Uterus (tissue), 4 donors: ENCODE measurements at places on chromosomes 1 and 21.

DNA sequence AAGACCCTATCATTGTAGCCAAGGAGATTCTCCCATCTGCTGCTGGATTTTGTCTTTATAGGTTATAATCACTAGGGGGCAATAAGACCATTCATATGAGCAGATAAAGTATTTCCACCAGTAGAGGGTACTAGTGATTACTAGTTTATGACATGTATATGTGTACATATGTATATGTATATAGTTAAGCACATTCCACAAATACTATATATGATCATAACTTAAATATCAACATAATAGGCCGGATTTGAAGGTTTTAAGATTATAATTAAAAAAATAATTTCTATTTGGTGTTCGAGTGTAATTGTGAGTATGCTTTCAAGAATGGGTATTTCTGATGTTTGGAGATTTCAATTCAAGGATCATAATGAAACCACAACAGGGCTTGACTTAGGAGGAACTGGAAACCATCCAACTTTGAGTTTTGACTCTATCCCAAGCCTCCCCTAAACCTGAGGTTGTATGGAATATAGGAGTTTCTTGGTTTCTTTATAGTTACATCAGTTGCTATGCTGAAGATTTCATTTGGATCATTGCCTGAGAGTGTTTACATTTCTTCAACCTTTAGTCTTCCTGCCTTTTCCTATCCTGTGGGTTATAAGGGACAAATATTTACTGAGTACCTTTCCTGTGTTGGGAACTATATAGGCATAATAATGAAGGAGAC lies 16.9 kb downstream of the TCEANC2 start:
- no peaks in the 10 kb centered on the region for H3K27me3 ChIP-seq
- no peak for DNase-seq
- H3K36me3 ChIP-seq = no peaks in the 10 kb centered on the region
- H3K4me1 ChIP-seq = no peaks in the 10 kb centered on the region
- H3K27ac ChIP-seq = no peak overlapping the region
- H3K4me3 ChIP-seq = no peak overlapping the region

DNA sequence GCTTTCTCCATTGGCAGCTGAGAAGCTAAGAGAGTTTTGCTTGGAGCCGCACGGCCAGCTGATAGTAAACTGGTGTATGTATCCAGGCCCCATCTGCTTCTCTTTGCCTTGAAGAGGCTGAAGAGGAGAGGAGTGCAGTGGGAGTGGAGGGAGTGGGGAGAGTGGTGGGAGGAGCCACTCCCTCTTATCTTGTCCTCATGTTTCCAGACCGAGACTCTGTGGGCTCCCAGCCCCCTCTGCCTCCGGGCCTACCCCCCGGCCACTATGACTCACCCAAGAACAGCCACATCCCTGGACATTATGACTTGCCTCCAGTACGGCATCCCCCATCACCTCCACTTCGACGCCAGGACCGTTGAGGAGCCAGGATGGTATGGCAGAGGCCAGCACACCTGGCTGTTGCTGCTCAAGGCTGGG lies 6.0 kb upstream of the LRRC71 start:
- no peak overlapping the region for H3K27ac ChIP-seq
- H3K4me1 ChIP-seq = no peaks in the 10 kb centered on the region
- no peaks in the 10 kb centered on the region for H3K36me3 ChIP-seq
- no peak overlapping the region for H3K4me3 ChIP-seq
- no peaks in the 10 kb centered on the region for H3K27me3 ChIP-seq

GRCh38 chr1:245893025-245893424 lies 614.1 kb downstream of the SMYD3 start:
- H3K4me3 ChIP-seq = no peak overlapping the region
- H3K27ac ChIP-seq = no peak overlapping the region
- H3K36me3 ChIP-seq = no peaks in the 10 kb centered on the region
- H3K4me1 ChIP-seq = no peaks in the 10 kb centered on the region

- no peaks in the 10 kb centered on the region for H3K27me3 ChIP-seq
- no peak for DNase-seq
- H3K4me1 ChIP-seq = no peaks in the 10 kb centered on the region
- H3K36me3 ChIP-seq = no peaks in the 10 kb centered on the region
- no peak overlapping the region for H3K27ac ChIP-seq
Observed at GRCh38 chr1:209556162-209556690, 27.3 kb upstream of the CAMK1G start.

GRCh38 chr1:17913326-17914115 lies 158.4 kb downstream of the ACTL8 start:
- no peak overlapping the region for H3K4me3 ChIP-seq
- H3K27me3 ChIP-seq = no peaks in the 10 kb centered on the region
- DNase-seq = no peak
- no peaks in the 10 kb centered on the region for H3K36me3 ChIP-seq

- no peak for DNase-seq
- H3K36me3 ChIP-seq = no peaks in the 10 kb centered on the region
- no peak overlapping the region for H3K27ac ChIP-seq
- no peaks in the 10 kb centered on the region for H3K27me3 ChIP-seq
Observed at GRCh38 chr1:86470859-86471258, 2.1 kb downstream of the CLCA1 start.

DNA sequence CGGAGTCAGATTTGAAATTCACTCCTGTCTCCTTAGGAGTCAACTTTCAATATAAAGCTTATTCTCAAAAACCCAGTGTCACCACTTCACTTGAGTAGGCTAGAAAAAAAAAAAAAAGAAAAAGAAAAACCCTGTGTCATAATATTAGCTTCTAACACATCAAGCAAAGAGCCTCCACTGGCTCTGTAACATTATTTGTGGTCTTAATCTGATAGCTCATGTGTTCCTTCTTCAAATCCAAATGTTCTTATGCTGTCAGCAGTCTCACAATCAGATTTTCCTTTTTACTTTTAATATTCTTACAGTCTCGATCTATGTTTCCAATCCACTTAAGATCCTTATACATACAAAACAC lies 26.1 kb upstream of the PSMG1 start:
- no peak overlapping the region for H3K27ac ChIP-seq
- no peaks in the 10 kb centered on the region for H3K27me3 ChIP-seq
- H3K4me3 ChIP-seq = no peak overlapping the region
- no peaks in the 10 kb centered on the region for H3K36me3 ChIP-seq
- no peak for DNase-seq
- H3K4me1 ChIP-seq = no peaks in the 10 kb centered on the region
